ENCODE measurements at places on chromosomes 3 and 15.

DNA sequence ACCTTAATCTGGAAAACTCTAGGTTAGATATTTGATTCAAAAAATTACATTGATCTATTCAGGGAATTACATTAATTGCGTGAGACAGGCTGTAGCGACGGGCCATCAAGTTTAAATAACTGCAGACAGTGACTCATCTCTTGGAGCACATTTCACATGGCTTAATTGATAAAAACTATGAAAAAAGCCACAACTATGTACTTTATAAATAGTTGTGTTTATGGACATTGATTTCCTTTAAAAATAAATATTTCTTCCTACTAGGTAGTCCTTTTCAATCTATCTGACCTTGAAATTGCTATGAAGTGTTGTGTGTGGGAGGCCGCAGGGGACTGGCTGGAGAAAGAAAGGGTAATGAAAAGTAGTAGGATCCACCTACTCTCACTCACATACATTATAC lies 157.8 kb downstream of the IL1RAP start:
- DNase-seq: no peak

DNA sequence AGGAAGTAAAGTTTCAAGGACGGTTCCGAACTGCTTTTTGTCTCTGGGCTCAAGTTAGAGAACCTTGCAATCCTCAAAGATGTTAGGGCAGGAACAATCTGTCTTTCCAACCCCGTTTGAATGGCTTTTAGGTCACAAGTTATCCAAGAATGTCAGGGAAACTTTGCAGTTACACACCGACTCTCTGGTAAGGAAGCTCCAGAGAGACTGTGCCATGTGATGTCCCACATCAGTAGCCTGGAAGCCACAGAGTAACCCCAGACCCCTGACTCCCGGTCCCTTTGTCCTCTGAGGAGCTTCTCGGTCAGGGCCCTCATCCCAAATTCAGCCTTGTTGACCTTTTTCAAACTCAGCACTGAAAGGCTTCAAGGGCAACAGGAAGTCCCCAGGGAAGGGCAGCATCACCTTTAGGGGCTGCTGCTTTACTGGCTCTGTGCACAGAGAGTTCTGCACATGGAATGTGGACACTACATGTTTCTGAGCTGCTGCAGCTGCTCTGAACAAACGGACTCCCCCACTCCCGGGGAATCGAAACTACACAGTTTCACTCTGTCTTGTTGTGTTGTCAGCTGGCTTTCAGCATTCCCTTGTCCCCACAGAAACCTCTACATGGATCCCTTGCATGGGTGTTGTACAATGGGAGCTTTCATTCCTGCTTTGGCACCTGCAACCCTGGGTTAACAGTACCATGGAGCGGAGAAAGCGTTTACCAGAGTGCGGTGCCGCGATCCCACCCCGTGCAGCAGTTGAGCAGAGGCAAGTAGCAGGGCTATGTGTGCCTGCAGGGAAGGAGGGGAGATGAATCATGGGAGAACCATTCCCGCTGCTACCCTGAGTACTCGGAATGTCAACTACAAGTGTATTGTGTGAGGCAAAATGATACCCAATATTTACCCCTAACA lies 408.2 kb upstream of the THBS1 start:
- no peak for DNase-seq

DNA sequence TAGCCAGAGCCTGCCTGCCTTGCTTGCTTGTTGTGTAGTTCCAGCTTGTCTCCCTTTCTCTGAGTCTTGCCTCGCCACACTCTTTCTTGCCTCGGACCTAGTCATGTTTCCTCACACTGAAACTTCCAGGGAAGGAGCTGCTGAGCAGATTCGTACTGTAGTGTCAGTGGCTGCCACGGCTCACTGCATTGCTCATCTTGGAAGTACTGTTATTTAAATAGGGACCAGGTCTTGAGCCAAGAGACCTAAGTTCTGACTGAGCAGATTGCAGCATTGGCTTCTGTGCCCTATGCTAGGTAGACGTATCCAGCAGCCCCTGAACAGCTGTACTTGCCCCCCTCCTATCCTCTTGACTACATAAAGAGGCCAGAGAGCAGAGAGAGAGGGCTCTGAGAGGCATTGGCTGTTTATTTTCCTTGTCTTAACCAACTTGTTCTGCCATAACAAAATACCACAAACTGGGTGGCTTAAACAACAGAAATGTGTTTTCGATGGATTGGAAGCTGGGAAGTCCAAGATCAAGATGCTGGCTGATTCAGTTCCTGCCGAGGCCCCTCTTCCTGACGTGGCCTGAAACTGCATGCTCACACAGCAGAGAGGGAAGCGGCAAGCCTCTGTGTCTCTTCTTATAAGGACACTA lies 5.8 kb upstream of the RARRES1 start:
- no peak for DNase-seq

- no peak for DNase-seq
Observed at GRCh38 chr3:185995352-185995751, 57.5 kb upstream of the TRA2B start.

GRCh38 chr15:96431786-96432185 lies 101.3 kb downstream of the NR2F2 start:
- no peak for DNase-seq

DNA sequence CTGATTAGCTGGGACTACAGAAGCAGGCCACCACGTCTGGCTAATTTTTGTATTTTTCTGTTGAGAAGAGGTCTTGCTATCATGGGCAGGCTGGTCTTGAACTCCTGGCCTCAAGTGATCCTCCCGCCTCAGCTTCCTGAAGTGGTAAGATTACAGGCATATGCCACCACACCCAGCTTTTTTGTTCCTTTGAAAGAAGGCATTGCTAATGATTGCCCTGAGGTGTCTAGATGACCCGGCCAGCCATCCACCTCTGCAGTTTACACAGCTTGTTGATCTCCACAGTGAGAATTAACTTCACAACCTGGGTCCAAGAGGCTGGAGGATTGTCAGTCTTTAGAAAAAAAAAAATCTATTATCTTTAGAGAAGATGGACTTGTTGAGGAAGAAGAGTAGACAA lies 58.7 kb downstream of the SMAD3 start:
- DNase-seq: no peak

Data from CD8-positive, alpha-beta T cell (primary cell).